Esophagus mucosa (tissue), 1 donor: ENCODE measurements at places on chromosomes 7 and 10. TPM values are rescaled to one million over a fixed set of nuclear protein-coding genes. Genes with fewer than 3 reads are reported as not detected.

Gene BHLHA15
- 0.76 TPM for total RNA-seq

Gene LRRC4
- total RNA-seq, result 16.7 TPM

Gene NPC1L1
- not detected for total RNA-seq

Gene VWA2
- 3.5 TPM for total RNA-seq

Gene ZNF804B
- total RNA-seq, result not detected

Gene PDZD7
- total RNA-seq, result 0.04 TPM

Gene MMRN2
- total RNA-seq, result 9.0 TPM

Gene CACNA2D1
- total RNA-seq, result 2.2 TPM

Gene NEURL1
- total RNA-seq, result 0.16 TPM
